ENCODE measurements at places on chromosomes 7 and 10.
A peak's percentile ranks its signal among the peaks of the same experiment; 100 is the strongest.

- no peak for DNase-seq
These were observed 19.3 kb upstream of the ACHE start for GRCh38 chr7:100914879-100915447.

DNA sequence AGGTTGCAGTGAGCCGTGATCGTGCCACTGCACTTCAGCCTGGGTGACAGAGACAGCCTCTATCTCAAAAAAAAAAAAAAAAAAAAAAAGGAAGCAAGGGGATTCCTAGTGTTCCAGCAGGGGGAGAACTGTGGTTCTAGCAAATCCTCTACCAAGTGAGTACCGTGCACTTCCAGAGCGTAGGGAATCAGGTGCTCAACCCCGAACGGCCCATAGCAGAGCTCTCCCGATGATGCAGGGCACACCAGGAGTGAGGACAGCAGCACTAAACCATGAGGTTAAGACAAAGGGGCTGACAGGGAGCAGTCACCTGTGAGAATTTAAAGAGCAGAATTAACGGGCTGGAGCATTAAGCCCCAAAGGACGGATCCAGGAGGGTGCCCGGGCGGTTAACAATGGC lies 173.6 kb downstream of the PTPRN2 start:
- no peak for DNase-seq

DNA sequence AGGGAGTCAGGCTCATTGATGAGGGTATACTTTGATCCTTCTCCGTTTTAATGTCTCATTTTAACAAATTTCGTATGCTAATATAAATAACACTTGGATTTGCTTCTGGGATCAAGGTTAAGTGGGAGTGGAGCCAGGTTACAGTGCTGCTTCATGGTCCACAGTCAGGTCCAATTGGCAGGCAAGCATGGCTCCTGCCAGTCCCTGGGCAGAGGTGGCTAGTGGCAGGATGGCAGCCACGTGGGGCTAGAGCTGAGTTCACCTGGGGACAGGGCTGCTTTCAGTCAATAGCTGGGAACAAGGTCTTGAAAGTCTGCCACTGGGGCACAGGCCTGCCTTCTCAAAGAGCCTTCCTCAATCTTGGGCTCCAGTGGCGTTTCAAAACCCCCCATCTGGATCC lies 16.0 kb upstream of the VWA2 start:
- DNase-seq = no peak

- no peak for DNase-seq
These were observed 77.5 kb downstream of the GPR26 start for GRCh38 chr10:123743441-123744223.

DNA sequence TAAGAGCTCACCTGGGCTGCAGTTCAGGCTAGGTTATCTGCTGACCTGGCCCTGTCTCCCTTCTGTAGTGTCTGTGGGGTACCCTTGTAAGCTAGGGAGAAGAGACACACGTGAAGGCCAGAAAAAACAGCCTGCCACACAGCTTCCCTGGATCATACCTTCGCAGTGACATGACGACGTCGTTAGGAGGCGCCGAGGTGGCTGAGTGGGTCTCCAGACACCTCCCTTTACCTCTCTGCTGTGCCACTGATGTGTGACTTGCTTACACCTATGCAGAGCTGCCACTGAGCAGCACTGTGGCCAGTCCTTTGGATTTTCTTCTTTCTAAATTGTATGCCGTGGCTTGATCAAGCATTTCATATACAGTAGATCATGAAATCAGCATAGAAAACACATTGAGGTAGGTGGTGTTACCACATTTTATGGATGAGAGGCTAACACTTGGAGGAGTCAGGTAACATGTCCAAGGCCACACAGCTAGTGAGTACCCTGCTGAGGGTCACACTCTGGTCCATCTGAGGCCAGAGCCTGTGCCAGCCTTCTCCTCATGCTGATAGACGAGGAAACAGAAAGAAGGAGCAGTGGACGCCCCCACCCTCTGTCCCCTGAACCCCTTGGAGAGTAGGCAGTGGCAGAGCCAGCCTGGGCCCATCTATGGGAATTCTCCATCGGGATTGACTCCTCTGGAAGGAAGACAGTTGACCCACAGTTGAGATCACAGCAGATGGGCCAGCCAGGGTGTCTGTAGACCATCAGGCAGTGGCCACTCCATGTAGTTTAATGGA lies 23.1 kb downstream of the HTRA1 start:
- DNase-seq = no peak

GRCh38 chr10:27698961-27699360 lies 46.7 kb downstream of the MKX start:
- DNase-seq = no peak

GRCh38 chr10:43890124-43890523 lies 241.4 kb upstream of the ZNF32 start:
- DNase-seq = no peak

GRCh38 chr7:143906151-143906550 lies 4.2 kb upstream of the TCAF1 start:
- DNase-seq = no peak

GRCh38 chr10:128001363-128001745 lies 94.5 kb downstream of the PTPRE start:
- no peak for DNase-seq

- no peak for DNase-seq
These were observed 48.5 kb downstream of the ZNF467 start for GRCh38 chr7:149724661-149725425.

DNA sequence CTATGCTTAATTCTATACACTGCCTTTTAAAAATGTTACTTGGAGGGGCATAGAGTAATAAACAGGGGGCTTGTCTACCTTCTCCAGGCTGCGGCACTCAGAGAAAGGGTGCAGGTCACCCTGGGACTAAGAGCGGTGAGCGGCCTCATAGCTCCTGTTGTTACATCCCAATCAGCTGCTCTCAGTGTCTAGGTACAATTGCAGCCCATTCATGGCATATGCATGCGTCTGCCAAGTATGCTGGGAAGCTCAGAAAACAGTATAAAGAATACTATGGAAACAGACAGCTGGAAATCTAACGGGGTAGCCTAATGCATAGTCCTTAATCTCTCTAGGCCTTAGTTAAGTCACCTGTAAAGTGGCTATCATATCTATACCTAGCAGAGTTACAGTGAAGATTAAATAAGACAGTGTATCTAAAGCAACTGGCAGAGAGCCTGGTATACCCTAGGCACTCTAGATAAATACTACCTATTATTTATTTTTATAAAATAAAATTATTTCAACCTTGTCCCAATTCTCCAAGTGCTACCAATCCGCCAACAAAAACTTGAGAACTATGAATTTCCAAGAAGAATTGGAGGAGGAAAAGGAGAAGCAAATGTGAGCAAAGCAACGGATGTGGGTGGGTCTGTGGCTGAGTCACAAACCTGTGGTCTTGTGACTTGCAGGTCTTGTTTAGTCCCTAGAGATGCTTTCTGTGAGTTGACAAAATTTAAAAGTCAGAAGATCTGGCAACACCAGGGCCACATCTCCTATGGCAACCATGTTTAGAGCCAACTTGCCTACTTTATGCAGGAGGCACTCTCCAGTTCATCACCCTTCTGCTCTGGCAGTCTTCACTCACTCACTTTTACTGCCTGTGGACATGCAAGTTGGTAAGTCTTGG lies 183.0 kb downstream of the RAPGEF5 start:
- DNase-seq = no peak

DNA sequence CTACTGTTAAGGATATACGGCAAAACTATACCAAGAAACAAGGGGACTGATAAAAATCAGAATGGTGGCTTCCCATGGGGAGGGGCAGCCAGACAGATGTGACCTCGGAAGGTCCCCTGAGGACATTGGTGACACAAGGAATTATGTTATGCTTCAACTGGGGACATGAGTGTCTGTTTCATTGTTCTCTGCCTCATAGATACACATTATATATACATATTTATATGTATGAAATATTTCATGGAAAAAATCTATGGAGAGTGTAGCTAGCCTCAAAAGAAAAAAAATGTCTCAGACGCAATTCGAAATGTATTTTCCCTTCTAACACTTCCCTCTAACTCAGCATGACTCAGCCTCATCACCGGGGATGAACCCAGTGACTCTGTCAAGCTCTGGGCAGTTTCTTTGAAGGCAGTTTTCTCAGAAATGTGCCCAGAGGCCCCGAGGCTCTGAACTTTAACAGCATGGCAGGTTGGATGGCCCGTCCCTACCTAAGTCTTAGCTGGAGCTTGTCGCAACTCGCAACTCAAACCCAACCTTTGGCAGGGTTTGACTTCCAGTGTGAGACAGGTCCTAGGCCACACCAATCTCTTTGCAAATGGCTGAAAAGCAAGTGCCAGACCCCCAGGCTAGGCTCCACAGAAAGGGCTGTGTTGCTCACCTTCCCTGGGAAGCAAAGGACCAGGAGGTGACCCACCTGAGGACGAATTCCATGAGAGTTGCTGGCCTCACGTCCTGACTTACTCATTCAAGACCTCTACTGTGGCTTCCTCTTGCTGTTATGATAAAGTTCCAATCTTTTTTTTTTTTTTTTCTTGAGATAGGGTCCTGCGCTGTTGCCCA lies 86.9 kb downstream of the CARD11 start:
- no peak for DNase-seq

GRCh38 chr10:102714621-102715455 lies at the start of gene SFXN2:
TSS of gene SFXN2 (plus strand) at chr10:102714636. CDS start at chr10:102726637, 12,001 bp downstream.
- DNase-seq = no peak

DNA sequence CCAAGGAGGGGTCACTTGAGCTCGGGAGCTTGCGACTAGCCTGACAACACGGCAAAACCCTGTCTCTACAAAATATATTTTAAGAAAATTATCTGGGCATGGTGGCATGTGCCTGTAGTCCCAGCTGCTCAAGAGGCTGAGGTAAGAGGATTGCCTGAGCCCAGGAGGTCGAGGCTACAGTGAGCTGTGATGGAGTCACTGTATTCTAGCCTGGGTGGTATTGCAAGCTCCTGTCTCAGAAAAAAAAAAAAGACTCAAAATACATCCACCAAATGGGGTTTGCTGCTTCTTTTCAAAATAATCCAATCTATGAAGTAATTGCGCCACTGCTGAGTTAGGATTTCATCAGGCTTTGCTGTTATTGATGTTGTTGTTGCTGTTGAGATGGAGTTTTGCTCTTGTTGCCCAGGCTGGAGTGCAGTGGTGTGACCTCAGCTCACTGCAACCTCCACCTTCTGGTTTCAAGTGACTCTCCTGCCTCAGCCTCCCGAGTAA lies 11.1 kb upstream of the VIM start:
- no peak for DNase-seq

DNA sequence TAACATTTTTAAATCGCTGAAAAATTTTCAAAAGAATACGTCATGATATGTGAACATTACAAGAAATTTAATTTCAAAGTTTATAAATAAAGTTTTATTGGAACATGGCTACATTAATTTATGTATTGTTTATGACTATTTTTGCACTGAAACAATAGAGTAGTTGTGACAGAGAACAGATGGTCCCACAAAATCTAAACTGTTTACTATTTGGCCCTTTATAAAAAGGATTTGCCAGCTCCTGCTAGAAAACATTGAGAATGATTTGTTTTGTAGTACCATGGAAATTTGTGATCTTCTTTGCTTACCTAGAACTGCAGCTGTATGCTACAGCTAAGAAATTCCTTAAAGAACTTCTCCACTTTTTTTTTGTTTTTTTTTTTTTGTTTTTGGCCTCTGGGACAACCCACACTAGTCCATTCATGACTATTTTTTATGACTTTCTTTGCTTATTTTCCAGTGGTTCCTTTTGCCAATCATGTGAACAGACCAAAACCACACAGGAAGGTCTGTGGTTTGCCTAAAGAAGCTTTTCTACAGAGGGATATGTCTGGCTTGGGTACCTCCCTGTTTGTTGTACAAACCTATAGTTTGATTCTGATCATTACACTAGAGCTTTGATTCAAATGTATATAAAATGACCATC lies 55.7 kb downstream of the ST7 start:
- DNase-seq = peak; percentile 32

GRCh38 chr7:2529161-2530070 lies 9.8 kb downstream of the LFNG start:
- DNase-seq = no peak

DNA sequence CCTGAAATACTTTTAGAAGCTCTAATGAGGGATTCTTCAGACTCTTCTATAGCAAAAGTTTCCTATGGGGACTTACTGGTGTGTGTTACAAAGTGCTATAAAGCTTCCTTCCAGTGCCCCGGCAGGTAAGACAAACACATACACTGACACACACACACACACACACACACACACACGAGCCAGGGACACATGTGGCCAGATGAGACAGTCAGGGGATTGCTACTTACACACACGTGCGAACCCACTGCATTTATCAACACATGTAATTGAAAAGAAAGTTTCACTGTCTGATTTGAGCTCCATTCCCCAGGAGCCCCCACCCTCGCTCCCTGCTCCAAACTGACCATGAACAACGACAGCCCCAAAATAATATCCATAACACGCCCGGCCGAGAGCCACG lies 119.8 kb downstream of the PRPF18 start:
- no peak for DNase-seq

DNA sequence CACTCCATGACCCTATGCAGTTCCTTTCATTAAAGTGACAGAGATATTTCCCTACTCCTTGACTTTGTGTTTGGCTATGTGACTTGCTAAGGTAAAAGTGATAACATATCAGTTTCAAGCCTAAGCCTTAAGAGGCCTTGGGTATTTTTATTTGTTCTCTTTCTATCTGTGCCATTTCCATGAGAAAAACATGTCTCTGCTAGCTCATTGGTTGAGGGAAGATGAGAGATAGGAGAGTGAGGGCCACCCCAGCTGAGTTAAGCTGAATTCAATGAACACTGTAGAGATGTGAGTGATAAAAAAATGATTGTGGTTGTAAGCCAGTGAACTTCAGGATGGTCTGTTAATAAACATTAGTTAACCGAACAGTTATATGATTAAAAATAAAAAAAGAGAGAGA lies 13.4 kb downstream of the TASOR2 start:
- no peak for DNase-seq

DNA sequence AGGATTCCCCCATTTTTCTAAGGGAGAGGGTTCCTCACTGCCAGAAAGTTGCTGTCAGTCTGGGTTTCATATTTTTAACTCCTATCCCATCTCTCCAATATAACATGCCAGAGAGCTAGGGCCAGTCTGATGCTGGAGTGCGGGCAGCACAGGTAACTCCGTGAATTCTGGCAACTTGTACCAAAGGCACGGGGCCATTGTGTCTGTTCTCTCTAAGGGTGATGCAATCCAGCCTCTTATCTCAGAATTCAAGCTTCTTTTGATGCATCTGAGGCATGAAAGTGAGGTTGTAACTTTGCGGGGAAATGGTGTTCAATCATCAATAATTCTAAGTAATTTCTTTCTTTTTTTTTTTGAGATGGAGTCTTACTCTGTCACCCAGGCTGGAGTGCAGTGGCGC lies 1074.4 kb downstream of the TYW1 start:
- DNase-seq = no peak

GRCh38 chr10:16756561-16757221 lies 60.5 kb downstream of the RSU1 start:
- DNase-seq = no peak

DNA sequence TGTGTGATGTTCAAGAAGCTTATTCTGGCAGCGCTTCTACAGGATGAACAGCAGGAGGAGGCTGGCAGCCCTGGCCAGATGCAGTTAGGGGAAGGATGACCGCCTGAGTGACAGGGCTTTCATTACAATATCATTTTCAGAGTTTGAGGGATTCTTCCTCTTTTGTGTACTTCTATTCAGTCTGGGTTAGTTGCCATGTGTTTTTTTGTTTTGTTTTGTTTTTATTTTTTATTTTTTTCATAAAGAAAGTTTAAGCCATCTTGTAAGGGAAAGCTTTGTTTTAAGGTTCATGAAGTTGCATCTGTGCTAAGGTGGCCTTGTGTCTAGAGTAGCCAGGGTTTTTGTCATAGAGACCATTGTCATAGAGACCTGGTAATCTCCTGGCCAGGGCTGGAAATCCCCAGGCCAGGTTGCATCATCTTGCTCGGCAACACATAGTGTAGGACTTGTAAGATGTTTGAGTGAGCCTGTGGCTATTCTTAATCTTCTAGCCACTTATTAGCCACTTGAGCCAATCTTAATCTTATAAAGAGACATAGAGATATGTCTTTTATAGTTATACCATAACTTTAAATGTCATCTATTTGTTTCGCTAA lies 230.5 kb upstream of the TMEM229A start:
- no peak for DNase-seq
